ENCODE measurements at places on chromosomes 1 and 21. TPM values are rescaled to one million over a fixed set of nuclear protein-coding genes. Genes with fewer than 3 reads are reported as not detected.

Gene SAMSN1
- total RNA-seq: not detected

- H3K36me3 ChIP-seq: peaks cover 2% of the 10 kb centered on the region
- no peak overlapping the region for H3K27ac ChIP-seq
Observed at GRCh38 chr1:225645194-225645895, 7.6 kb downstream of the ENAH start.

- H3K4me3 ChIP-seq: no peak overlapping the region
- no peak overlapping the region for H3K27ac ChIP-seq
- H3K36me3 ChIP-seq: peaks cover 71% of the 10 kb centered on the region
- H3K4me1 ChIP-seq: peaks cover 3% of the 10 kb centered on the region
Observed at GRCh38 chr1:54246116-54246721, 46.3 kb downstream of the MRPL37 start.

DNA sequence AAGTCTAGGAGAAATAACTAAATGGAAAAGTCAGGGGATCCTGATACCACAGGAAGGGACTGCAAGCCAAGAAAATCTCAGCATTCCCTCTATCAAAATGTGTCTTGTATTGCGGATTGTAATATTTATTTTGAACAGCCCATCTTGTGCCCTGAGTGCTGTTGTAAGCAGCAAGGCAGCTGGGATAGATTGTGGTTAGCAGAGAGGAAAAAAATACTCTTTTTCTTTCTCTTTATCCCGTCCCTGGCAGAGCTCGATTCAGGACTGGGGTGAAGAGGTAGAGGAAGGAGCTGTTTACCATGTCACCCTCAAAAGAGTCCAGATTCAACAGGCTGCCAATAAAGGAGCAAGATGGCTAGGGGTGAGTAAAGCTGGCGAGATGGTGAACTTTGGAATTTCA, 1.2 kb downstream of the RGL1 start:
- peak; percentile 50 for DNase-seq
- H3K27me3 ChIP-seq: no peaks in the 10 kb centered on the region
- H3K36me3 ChIP-seq: no peaks in the 10 kb centered on the region
- H3K27ac ChIP-seq: peak overlapping the region; percentile 50
- peaks cover 8% of the 10 kb centered on the region for H3K4me1 ChIP-seq
- peak overlapping the region; percentile 42 for H3K4me3 ChIP-seq

GRCh38 chr1:212386029-212386428, 28.7 kb downstream of the PACC1 start:
- no peak overlapping the region for H3K4me3 ChIP-seq
- H3K4me1 ChIP-seq: no peaks in the 10 kb centered on the region
- no peak overlapping the region for H3K27ac ChIP-seq
- DNase-seq: no peak

All from IMR-90 (cell line).